AG09319 (cell line): ENCODE measurements at places on chromosomes 5 and 9.

- DNase-seq = no peak
Measured at GRCh38 chr9:32339424-32339823, 45.0 kb upstream of the ACO1 start.

- no peak for DNase-seq
Measured at GRCh38 chr5:114419067-114419388, 57.2 kb downstream of the KCNN2 start.

GRCh38 chr9:27572566-27572917 is 739 bp downstream of the C9orf72 start:
- DNase-seq = no peak

GRCh38 chr5:31021181-31021624 is 172.3 kb upstream of the CDH6 start:
- DNase-seq = no peak

GRCh38 chr5:39266442-39266841 is 47.1 kb upstream of the FYB1 start:
- no peak for DNase-seq
